ENCODE measurements at places on chromosomes 6 and 20.
A peak's percentile ranks its signal among the peaks of the same experiment; 100 is the strongest.

DNA sequence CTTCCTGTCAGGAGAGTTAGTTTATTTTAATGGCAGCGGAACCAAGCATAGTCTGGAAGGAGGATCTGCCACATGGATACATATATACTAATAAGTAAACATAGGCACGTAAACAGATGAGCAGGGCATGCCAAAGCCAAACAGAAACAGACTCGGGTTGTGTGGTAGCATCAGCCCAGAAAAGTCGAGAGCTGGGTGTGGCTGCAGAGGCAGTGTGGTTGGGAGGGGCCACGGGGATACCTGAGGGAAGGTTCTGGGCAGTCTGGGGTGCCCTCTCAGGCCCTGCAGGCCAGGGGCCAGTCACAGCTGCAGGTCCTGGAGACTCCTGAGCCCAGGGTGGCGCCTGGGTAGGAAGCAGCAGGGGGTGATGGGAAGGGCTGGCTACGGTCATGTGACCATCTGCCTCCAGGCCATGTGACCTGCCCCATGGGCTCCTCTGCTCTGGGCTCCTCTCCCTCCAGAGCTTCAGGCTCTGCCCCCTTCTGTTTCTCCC is 42.8 kb upstream of the MRPS10 start:
- DNase-seq = peak; percentile 42

GRCh38 chr6:30828027-30828962 is 56.0 kb upstream of the DDR1 start:
- peak; percentile 80 for DNase-seq

DNA sequence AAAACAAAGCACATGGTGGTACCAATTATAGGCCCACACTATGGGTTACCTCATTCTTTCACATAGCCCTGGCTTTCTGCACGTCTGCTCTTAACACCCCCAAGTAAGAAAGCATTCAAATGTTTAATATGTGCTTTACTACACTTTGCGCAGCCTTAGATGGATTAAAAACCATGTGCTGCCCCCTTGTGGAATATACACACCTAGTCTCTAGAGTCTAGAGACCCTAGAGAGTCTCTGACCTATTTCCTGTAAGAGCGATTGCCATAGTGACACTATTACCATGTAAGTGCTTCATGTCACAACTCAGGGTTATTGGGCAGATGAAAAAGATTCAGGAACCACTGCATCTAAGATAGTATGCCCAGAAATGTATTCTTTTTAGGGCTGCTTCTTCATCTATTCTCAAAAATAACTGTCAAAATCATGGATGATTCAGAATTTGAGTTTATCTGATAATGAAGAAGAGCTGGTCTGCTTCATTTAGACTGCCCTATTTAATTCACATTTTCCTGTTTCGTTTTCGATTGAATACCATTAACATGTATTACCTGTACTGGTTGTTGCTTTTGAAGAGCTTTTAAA is 186.3 kb downstream of the ADGB start:
- DNase-seq = peak; percentile 88

DNA sequence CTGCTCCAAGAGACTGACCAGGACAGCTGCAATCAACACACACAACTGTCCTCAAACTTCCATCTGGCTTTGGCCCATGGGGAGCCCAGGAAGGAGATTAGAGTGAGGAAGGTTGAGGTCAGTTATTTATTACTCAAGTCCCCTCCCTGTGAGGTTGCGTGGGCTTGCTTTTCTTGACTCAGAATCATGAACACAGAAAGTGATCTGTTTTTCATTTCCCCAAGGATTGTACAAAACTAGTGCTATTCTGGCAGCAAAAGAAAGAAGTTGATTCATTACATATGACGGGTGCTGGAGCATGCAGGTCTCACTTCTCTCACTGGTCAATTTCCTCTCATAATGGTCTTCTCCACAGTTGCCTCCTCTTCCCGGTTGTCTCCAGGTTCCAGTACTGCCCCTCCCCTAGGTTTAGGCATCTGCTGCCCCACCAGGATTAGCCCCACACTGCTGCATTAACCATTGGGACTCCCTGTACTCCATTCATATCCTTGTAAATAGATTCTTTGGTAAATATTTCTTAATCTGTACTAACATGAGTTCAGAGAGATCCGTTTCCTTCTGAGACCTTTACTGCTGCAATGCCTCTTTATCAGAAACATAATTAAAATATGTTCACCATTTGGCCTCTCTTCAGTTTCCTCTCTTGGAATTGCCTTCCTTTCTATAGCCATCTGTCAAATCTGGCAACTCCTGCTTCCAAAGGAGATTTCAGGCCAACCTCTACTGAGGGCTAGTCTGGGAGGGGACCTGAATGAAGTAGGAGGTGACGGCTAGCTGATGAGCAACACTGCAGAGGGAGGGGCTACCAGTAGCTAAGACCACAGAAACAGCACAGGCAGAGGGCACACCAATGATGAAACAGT is 888.8 kb downstream of the QKI start:
- DNase-seq = no peak

DNA sequence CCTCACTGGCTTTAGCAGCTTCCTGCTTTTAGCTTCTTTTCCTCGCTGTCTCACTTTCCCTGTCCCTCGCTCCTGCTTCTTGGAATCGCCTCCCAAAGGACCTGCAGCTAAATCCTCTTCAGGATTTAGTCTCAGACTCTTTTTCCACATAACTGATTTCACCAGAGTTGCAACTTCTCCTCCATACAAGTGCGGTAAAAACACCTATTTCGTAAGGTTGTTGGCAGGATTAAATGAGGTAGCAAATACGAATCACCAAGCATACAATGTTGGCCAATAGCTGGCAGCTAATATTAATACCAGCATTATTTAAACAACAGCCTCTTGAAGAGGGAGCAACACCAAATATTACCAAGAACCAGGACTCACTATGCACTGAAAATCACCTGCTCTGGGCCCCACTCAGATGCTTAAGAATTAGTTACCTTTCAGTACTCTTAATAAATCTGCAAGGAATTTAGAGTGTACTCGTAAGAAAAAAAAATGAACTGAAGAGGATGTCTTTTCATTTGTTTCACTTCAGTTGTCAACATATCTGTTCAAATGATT is 123.0 kb downstream of the DTNBP1 start:
- DNase-seq = no peak

DNA sequence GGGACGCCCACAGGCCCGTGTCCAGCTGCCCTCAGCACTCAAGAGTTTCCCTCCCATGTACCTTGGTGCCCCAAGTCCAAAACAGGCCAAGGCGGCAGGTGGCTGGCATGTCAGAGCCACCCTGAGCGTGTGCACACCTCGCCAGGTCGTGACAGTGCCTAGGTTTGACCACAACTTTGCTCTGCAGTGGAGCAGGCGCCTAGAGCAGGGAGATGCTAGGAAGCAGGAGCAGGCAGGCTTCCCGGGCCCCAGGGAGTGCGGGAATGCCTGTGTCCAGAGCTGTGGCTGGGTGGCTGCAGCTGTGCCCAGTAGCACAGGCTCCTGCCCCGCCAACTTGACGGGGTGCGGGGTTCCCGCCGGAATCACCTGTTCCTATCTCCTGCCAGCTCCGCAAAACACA is 380.8 kb upstream of the IMPG1 start:
- no peak for DNase-seq

- peak; percentile 58 for DNase-seq
These were observed 28.6 kb downstream of the RALY start for GRCh38 chr20:34022151-34022838.

- DNase-seq = no peak
These were observed 19.1 kb downstream of the GCNT2 start for GRCh38 chr6:10540073-10540746.
